GM12892 (cell line): ENCODE measurements at places on chromosomes 4 and X.
A peak's percentile ranks its signal among the peaks of the same experiment; 100 is the strongest.

DNA sequence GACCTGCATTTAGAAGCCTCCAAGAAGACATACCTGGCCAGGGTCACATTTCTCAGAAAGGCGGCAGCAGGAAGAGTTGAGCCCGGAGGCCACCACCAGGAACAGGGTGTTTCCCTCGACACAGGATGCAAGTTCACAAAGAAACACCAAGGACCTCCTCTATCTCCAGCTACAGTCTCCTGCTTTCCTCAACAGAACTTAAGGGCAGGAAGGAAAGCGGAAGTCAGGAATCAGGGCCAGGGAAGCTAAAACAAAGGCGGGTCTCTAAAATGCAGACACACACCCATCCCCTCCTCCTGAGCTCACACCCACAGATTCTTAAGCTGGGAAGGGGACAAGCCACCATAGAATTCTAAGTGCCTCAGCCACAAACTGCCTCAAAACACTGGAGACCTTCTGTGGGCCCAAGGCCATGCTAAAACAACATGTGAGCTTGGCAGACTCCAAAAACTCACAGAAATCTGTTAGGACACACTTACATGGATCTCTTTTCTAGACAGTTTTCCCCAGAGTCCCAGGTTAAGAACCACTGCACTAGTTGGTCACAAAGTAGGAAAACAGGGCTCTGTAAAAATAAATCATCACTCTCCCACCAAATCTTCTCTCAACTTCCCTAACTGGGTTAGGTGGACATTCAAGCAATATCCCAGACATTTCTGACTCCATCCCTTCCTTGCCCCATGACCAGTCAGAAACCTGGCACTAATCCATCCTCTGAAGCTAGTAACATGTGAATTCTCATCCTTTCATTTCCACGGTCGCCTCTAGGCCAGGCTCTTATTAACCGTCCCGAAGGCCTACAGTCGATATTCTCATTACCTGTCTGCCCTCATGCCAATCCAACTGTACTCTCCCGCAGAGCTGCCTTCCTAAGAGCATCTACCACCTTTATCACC, 163.2 kb downstream of the APBB2 start:
- DNase-seq: no peak

GRCh38 chr4:3297066-3297859, 4.4 kb downstream of the RGS12 start:
- DNase-seq: no peak

DNA sequence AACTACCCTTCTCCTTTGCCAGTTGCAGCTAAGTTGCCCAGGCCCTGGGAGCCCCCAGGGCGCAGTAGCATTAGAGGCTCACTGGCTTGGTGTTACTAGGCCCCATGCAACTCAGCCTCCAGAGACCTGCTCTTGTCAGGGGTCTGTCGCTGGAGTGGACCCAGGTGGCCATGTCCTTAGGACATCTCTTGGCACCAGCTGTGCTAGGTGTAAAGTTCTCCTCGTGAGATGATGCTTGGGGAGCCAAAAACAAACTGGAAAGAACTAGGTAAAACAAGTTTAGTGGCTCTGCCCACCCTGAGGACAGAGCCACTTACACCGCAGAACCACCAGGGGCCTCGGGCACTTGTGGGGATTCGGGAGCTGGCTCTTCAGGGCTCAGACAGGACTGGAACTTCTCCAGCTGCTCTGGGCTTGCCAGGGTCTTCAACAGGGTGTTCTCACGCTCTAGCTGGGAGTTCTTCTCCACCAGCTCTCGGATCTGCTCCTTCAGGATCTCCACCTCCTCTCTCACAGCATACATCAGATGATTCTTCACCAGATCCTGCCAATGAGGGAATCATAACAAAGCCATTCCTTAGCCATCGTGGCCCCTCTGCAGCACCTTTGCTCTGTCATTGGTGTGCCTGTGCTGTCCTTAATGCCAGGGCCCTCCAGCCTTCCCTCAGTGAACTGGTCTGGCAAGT, 61.2 kb downstream of the TSC22D3 start:
- DNase-seq: no peak

- DNase-seq: no peak
These were observed 1130.3 kb downstream of the RAPGEF2 start for GRCh38 chr4:160233141-160233540.

GRCh38 chrX:9724711-9725110, 40.9 kb downstream of the GPR143 start:
- DNase-seq: no peak

- DNase-seq: no peak
These were observed 32.7 kb downstream of the ALPK1 start for GRCh38 chr4:112329672-112330375.

DNA sequence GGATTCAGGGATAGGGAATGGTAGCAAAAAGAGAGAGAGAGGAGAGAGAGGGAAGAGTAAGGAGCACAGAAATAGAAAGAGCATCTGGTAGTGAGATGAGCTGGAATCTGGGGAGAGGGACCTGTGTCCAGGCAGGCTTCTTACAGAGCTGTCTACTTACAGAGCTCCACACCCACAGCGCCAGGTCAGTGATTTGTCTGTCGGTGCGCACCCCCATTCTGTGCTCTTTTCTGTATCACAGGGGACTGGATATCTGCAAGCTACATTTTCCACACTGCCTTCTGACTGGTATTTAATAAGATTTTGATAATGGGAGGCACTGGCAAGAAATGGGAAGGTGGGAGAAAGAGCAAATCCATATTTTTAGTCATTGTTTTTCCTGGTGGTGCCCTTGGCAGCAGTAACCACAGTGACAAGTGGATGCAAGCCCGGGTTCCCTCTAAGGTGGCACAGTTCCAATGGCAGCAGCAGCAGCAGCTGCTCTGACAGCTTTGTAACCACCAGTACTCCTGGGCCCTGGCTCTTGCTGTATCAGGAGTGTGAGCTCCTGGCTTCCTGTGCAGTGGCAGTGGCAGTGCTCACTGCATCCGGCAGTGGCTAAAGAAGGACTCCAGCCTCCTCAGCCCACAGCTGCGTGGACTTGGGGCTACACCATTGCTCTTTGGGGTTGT, 300.5 kb downstream of the TRIML1 start:
- DNase-seq: no peak

- DNase-seq: no peak
These were observed 75.9 kb upstream of the ATP8A1 start for GRCh38 chr4:42732776-42733175.

DNA sequence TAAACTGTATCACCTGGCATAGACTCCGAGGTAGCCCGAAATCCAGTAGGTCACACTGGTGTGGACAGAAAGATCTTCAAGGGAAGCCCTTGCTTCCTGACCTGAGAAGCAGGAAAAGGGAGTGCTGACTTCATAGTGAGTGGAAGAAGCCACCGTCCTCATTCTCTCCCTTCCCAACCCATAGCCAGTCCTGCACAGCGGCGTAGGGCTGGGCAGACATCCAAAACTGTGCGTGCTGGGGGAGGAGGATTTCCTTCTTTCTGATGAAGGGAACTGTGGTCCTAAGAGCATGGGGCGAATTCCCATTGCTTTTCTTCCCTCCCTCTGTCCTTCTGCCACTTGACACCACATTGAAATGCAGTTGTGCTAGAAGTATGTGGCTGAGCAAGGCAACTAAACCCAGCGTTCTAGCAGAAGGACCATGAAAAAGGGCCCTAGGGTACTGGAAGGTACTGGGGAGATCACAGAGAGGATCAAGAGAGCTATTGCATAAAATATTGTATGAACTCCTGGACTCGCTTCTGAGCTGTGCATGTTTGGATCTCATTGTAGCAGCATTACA, 66.9 kb downstream of the STOX2 start:
- DNase-seq: no peak

DNA sequence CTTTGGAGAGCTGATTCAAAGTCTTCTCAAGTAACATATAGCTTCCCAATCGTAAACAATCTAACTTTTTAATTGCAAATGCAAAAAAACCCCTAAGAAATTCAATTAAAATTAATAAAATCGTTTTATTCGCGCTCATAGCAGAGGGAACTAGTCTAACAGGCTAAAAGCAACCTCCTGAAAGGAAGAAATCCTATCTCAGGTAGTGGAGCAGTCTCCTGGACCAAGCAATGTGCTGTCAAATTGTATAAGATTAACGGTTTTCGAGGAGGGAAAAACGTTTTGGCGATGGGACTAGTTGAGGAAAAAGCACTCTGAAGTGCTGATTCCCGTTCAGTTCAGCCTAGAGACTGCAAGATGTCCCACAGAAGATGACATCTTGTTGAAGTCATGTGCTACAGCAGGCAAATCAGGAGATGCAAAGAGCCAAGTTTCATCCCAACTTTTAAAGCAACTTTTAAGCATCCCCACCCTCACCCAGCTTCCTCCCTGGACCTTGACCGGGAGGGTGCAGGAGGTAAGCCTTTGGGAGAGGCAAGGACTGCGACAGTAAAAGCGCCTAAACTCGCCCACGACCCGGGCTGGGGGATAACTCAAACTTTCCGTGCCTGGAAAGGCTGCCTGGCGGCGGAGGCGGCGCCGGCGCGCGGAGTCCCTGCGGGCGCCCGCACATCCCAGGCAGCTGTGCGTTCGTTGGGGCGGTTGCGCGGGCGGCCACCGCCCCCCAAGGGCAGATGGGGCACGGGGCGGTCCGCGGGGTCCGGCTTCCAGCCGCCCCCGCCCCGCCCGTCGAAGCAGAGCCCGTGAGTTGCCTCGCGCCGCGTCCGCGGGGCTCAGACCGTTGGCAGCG, 784 bp downstream of the MAP7D3 start:
- DNase-seq: peak; percentile 25

DNA sequence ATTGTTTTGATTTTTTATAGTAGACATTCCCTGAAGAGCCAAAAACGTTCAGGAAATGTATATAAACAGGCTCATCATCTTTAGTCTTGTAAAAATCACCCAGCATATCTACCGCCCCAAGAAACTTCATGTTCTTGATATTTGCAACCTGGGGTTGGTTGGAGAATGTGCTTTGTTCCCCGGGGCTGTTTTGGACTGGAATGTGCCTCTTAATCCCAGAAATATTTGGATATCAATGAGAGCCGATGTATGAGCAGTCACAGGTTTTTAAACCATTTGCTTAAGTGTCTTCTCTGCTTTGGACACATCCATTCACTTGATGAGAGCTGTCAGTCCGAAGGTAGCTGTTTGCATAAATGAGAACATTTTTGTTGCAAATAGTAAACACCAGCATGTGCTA, 449.7 kb downstream of the PCDH7 start:
- DNase-seq: no peak

GRCh38 chr4:184473499-184474262, 669 bp downstream of the IRF2 start:
- DNase-seq: peak; percentile 37

DNA sequence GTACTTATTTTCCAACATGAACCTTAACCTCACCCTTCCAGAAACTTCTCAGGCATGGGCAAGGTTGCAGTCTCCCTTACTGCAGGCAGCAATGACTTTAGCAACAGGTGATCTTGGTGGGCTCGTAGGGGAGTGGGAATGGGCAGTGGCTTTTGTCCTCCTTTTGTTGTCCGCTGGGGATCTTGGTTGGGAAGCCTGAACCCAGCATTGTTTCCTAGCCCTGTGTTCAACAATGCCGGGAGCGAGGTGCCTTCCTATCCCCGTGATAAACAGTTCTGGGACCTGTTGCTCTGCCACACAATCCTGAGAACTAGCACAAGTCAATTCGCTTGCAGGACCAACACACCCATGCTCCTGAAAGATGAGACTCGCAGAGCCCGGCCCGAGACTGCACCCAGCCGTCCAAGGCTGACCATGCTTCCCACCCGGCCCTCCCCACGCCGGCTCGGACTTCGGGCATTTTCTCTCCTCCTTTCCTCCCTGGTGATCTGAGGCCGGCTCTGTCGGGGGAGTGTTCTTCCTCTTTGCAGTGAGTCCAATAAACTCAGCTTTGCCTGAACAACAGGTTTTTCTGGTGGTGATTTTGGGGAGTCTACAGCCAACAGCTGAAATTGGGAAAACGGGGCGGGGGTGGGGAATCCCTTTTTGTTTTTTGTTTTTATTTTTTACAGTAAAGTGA, 20.2 kb downstream of the IRAK1 start:
- no peak for DNase-seq

- DNase-seq: no peak
These were observed 752 bp upstream of the FGF5 start for GRCh38 chr4:80265571-80266252.

DNA sequence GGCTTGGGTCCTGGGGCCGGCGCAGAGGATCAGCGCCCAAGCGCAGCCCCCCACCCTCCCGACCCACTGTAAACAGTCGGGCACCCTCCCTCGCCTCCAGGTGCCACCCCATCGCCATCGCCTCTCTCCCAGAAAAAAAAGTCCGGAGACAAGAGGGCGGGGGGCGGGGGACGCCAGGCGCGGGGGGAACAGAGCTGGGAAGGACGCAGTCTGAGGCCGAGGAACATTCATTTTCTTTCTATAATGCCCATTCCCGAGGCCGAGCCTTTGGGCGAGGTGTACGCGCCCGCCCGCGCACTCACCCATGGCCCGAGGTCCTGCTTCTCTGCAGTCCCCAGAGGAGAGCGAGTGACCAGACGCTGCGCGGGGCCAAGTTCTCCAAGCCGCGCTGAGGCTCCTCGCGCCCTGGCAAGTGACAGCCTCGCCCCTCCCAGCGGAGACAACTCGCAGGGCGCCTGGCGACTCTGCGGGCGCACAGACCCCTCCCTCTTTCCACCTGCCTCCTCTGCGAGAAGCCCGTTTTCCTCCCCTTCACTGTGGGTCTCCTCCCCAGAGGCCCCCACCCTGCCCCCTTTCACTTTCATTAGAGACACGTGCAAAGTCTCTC, 63.5 kb upstream of the WDR17 start:
- DNase-seq: peak; percentile 27

DNA sequence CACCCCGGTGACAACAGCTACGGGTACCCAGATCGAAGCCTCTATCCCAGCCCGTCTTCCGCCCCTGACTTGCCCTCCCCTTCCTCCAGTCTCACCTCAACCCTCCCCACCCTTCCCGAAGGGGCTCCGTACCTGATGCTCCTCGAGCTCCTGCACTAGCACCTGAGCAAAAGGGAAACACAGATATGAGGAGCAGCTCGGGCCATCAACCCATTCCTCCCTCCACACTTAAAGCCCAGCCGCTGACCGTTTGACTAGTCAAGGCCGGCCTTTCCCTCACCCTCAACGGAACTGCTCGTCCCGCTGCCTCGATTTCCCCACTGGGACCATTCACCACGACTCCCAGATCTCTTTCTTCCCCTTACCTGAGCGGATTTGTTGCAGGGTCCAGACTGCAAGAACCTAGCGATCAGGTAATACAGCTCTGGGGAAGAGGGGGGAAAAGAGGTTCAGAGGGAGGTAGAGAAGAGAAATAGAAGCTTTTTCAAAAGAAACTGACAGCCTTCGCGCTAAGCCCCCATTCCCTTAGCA, 731 bp downstream of the BRWD3 start:
- DNase-seq: no peak

GRCh38 chr4:54525602-54526001, 132.2 kb upstream of the KIT start:
- no peak for DNase-seq
